Astrocyte of the spinal cord (primary cell): ENCODE measurements at places on chromosomes 3 and 15.
A peak's percentile ranks its signal among the peaks of the same experiment; 100 is the strongest.

GRCh38 chr15:98914626-98915025 lies 93.0 kb downstream of the PGPEP1L start:
- peak; percentile 83 for DNase-seq

- no peak for DNase-seq
Measured at GRCh38 chr3:94093151-94093550, 30.3 kb downstream of the NSUN3 start.

DNA sequence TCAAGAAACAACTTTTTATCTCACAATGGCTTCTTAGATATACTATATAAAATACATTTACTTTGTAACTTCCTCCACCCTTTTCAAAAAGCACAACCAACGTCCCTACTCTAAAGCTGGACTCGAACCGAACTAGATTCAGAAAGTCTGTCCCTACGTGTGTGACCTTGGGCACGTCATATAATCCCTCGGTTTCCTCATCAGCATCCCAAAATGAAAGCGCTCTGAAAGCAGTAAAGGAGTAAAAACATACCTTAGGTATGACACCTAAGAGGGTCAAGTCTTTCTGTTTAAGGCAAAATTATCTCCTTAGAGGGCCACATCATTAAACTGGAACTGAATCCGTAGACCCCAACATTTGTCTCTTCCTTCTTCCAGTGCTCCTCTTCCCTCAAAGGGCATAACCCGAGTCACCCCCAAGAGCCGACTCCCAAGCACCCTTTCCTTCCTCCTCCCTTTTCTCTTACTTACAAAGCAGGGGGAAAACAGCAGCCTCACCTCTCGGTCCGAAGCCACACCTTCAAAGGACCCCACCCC lies 663 bp downstream of the PDCD10 start:
- DNase-seq, result peak; percentile 7

DNA sequence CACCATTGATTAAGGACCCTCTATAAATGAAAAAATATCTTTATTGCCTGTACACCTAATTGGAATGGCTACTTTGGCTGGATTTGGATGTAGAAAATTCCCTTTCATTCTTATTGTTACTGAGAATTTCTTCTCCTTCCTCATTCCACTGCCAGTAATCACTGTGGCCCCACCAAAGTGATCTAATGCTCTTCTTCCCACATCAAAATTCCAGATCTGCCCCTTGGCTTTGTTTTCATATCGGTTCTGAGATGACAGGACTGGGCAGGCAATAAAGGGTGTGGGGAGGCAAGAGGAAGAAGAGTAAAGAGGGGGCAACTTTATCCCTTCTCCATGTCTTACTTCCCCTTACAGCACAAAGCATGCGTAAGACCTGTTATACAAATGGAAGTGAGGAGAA lies 2.1 kb downstream of the ANKUB1 start:
- no peak for DNase-seq

DNA sequence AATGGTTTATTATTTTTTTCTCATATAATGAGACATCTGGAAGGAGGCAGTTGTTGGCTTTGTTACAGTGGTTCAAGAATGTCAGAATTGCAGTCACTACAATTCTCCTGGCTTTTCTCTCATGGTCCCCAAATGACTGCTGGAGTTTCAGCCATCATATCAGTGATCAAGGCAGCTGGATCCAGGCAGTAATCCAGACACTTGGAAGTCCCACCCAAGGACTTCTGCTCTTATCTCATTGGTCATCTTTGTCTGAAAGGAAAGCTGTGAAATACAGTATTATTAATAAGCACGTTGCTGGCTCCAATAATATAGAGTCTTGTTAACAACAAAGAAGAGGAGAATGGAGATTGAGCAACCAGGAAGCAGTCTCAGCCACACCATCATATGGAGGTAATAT lies 22.9 kb upstream of the MED12L start:
- no peak for DNase-seq

GRCh38 chr3:39376959-39377634 lies 6.1 kb upstream of the SLC25A38 start:
- DNase-seq, result no peak

DNA sequence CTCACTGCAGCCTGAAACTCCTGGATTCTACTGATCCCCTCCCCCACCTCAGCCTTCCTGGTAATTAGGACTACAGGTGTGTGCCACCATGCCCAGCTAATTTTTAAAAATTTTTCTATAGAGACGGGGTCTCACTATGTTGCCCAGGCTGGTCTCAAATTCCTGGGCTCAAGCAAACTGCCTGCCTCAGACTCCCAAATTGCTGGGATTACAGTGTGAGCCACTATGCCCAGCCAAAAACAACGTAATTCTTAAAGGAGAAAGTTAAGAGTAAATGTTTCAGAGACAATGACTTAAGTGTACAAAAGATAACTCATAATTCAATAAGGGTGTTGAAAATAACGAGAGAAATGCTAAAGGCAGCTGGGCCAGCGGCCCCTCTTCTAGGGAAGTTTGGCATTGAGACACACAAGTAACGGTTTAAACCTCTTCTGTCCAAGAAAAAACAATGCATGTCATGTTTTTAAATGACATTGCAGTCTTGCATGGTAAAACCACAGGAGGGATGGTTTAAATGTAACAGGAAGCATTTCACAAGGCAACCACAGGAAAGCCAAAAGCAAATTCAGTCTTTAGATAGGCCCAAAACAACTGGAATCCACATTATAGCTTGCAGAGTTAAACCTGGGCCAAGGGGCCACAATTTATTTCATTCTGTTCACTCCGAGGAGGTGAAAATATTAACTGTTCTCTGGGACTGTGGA lies 5.1 kb downstream of the PROK2 start:
- DNase-seq, result no peak

DNA sequence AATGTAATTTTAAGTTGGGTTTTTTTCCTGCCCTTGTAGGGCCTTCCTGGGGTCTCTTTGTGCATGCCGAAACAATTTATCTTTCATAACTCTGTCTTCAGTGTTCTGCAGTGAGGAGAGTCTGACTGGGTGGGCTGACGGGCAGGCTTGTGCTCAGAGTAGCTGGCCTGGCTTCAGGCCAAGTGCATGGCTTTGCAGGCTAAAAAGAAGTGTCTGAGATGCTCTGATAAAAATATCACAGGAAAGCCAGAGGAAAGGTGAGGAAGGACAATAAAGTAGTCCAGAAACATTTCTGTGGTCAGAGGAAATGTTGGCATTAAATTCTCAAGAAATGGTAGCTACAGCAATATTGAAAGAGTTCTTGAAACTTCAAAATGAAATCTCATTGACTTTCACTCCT lies 25.5 kb downstream of the ST3GAL6 start:
- DNase-seq, result peak; percentile 50

GRCh38 chr15:73978896-73979295 lies 13.2 kb downstream of the STOML1 start:
- DNase-seq, result no peak

- DNase-seq, result no peak
Measured at GRCh38 chr3:12054245-12054644, 50.1 kb downstream of the SYN2 start.

DNA sequence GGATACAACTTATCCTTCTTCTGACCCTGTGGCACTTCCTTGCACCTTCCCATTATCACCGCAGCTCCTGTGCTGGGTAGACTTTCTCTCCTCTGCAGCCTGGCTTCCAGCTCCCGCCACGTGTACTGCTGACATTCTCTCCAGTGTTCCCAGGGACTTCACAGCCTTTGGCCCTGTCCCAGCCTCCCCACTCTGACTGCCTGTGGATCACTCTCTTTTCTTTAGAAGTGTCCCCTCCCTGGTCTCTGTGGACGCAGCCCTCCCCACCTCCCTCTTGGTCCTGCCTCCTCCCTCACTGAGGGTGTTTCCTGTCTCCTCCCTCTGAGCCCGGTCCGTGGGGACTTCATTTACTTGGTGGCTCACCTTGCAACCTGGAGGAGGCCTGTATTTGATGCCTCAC lies 17.4 kb downstream of the PDIA5 start:
- DNase-seq, result no peak

GRCh38 chr3:135240426-135240825 lies 445.4 kb downstream of the EPHB1 start:
- no peak for DNase-seq

- no peak for DNase-seq
Measured at GRCh38 chr3:4597208-4597985, 104.2 kb downstream of the ITPR1 start.

DNA sequence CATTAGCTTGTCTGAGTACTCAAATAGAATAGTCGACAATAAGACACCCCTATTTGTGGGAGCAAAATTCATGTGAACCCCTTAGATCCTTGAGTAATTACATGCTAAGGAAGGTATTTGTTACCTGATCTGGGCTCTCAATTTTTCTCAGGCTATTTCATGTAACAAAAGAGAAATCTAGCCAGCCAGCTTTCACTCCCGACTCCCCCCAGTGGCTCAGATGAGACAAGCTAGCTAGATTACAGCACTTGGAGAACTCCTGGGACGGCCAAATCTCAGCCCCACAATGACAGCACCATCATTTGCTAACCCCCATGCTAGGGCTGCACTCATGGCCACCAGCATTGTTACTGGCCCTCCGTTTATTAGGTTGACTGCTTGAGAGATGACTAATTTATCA lies 41.3 kb downstream of the GLDN start:
- DNase-seq, result peak; percentile 56

DNA sequence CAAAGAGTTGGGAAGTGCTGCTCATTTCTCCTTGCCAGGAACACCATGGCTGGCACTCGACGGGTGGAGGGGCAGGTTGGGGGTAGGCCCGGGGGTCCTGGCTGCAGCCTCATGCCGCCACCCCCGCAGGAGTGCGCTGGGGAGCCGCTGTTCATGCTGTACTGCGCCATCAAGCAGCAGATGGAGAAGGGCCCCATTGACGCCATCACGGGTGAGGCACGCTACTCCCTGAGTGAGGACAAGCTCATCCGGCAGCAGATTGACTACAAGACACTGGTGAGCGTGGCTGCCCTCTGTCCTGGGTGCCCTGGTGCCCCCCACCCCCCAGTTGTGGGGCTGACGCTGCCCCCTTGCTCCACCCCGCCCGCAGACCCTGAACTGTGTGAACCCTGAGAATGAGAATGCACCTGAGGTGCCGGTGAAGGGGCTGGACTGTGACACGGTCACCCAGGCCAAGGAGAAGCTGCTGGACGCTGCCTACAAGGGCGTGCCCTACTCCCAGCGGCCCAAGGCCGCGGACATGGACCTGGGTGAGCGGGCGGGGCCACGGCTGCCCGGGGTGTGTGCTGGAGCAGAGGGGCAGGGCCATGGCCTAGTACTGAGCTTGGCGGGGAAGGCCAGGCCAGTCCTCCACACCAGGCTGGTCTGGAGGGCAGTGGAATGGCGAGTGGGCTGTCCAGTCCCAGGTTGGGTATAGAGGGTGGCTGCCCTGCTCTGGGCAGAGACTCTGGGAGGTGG lies 45.1 kb downstream of the PLXNA1 start:
- DNase-seq, result no peak

DNA sequence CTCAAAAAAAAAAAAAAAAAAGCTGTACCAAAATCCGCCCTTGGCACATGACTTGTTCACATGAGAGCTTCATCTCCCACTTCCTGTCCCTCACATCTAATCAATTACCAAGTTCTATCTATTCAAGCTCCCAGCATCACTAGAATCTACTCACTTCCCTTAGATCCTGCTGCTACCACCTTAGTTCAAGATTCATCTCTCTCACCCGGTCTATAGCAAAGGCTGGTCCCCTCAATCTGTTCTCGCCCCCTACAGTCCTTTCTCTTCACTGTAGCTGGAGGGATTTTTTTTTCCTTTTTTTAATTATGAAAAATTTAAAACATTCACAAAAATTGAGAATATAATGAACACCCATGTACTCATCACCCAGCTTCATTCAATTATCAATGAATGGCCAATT lies 16.7 kb upstream of the GPR160 start:
- DNase-seq, result no peak

- peak; percentile 76 for DNase-seq
Measured at GRCh38 chr3:106013971-106014370, 145.2 kb upstream of the CBLB start.

- DNase-seq, result peak; percentile 81
Measured at GRCh38 chr15:38354315-38354929, 99.5 kb upstream of the FAM98B start.

DNA sequence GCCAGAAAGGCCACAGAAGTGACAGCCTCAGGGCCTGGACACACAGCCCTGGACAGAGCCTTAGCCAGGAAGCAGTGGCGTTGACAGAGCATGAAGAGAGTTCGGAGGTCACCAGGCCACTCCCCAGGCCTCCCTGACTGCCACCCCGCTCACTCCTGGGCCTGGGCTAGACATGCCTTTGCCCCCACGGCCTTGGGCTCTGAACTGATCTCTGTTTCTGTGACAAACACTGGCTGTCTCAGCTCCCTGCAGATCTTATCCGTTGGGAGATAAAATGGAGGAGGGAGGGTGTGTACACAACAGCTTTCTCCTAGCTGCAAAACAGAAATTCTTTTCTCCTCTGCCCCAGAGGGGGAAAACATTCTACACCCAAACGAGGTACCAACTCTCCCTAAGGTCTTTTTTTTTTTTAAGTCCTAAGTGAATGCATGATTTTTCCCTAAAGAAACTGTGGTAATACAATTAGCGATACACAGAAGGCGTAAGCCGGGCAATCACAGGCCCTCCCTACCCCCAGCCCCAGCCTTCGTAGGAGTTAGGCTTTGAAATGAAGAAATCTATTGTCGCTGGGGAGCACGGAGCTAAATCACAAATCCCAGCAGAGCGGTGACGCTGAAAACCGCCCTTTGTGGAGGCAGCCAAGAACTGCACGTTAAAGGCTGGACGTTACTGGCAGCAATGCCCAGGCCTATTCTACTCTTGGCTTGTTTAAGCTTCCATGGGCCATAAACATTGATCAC lies 45.0 kb downstream of the SRGAP3 start:
- no peak for DNase-seq

GRCh38 chr15:65133548-65134200 lies at the start of gene PDCD7:
Gene PDCD7, minus strand, starts transcription at chr15:65133808. Its CDS starts 27 bp downstream, at chr15:65133781.
- peak; percentile 92 for DNase-seq

- no peak for DNase-seq
Measured at GRCh38 chr15:28879551-28879950, 6.2 kb upstream of the APBA2 start.

GRCh38 chr3:175107995-175108394 lies 248.9 kb downstream of the NAALADL2 start:
- DNase-seq, result no peak

GRCh38 chr3:55164876-55165275 lies 237.0 kb upstream of the LRTM1 start:
- DNase-seq, result no peak

- DNase-seq, result no peak
Measured at GRCh38 chr3:157099326-157100095, 60.4 kb downstream of the CCNL1 start.

DNA sequence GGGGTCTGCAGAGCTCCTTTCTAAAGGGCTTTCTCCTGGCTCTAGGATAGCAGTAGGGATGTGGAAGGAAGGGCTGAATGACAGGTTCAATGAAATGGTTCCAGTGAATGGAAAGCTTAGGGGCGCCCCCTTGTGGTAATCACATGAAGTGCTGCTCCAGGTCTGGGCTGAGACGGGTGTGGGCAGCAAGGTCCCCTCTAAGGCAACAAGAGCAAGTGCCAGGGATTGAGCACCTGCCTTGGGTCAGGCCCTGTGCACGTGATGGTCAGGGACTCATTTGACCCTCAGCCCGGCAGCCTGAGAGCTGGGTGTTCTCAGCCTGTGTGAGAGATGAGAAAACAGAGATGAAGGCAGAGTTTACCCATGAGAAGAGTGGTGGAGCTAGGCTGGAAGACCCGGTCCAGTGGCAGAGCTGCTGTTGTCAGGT lies 12.1 kb upstream of the CX3CR1 start:
- DNase-seq, result peak; percentile 41
